ENCODE measurements at places on chromosomes 2 and 18. TPM values are rescaled to one million over a fixed set of nuclear protein-coding genes. Genes with fewer than 3 reads are reported as not detected.

DNA sequence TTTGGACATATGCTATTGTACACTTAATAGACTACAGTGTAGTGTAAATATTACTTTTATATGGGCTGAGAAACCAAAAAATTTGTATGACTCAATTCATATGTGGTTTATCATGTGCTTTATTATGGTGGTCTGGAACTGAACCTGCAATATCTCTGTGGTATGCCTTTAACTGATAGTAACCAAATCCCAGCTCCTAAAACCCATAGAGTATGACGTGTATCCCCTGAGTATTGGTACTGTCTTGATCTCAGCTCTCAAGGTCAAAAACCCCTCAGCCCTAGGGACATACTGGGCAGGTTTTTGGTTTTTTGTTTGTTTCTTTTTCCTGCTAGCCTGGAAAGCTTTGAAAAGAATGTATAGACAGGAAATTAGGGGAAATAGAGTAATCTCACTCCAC is 42.2 kb upstream of the ARHGAP15 start:
- no peak for DNase-seq

DNA sequence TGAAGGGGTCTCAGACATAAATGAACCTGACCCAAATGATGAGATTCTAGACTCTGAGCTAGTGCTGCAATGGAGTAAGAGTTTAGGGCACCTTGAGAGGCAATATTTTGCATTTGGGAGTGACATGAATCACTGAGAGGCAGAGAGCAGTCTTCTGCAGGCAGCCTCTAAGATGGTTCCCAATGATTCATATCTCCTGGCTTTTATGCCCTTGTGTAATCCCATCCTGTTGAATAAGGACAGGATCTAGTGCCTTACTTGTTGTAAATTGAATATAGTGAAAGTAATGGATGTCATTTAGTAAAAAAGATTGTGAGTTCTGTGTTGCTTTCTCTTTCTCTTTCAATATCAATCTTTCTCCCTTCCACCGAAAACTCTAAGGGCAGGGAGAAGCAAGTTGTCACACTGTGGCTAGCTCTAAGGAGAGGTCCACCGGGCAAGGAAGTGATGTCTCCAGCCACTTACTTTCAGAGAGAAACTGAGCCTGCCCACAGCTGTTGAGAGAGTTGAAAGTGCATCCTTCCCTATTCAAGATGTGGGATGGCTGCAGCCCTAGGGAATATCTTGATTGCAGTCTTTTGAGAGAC is 144.7 kb downstream of the TRIB2 start:
- DNase-seq, result no peak

GRCh38 chr2:231256494-231256893 is 58.1 kb downstream of the ARMC9 start:
- no peak for DNase-seq

The SP9 gene
- total RNA-seq, result not detected

DNA sequence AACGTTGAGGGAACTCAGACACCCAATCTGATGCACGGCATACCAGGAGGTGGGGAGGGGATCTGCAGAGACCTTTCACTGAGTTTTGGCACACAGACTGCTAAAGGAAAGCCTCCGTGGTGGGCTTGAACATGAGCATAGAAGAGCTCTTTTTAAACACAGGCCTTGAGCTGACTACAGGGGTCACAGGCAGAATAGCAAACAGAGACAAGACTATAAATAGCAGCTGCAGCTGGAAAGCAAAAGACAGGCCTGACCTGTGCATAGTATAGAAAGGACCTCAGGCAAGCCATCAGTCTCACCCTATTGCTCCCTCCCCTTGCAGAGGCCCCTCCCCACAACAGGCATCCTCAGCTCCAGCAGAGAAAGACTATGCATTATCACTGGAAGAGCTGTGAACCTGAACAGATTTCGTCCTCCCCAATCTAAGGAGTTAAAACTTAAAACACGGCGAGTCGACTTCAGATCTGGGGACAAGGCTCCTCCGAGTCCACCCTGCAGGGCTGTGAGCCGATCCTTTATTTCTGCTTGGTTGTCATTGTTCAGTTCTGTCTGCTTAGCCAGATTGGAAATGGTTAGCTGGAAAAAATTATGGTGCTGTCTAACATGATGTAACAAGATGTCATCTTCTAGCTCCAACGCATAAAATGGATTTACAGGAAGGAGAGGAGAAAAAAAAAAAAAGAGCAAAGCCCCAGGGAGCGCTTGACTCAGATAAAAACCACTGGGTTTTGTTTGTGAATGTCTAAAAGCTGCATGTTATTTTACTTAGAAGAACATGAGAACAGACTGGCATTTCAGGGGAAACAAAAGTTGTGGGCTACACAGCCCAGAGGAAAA is 25.2 kb upstream of the LCLAT1 start:
- DNase-seq, result peak; percentile 5

DNA sequence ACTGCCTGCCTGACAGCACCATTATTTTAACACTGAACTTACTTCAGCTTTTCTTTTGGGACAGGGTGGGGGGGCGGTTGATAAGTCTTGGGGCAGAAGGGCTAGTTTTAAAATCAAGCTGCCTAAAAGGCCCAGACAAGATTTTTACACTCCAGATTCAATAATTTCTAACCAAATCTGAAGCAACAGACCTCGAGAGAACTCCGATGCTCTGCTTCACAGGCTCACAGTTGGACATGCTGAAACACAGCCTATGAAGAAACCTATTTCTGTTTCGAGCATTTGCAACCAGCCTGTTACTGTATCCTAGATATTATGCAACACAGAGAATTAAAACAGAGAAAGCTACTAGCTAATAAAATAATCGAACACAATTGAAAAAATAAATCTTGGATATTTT is 1.3 kb upstream of the MYT1L start:
- no peak for DNase-seq

The ABHD1 gene
- total RNA-seq, result 1.9 TPM

All from hematopoietic multipotent progenitor cell (in vitro differentiated cells).